ENCODE measurements at places on chromosomes 5 and 9.

- no peak for DNase-seq
Observed at GRCh38 chr5:112445626-112446350, 26.7 kb upstream of the EPB41L4A start.

GRCh38 chr5:16924206-16924605 lies 11.9 kb downstream of the MYO10 start:
- DNase-seq: no peak

DNA sequence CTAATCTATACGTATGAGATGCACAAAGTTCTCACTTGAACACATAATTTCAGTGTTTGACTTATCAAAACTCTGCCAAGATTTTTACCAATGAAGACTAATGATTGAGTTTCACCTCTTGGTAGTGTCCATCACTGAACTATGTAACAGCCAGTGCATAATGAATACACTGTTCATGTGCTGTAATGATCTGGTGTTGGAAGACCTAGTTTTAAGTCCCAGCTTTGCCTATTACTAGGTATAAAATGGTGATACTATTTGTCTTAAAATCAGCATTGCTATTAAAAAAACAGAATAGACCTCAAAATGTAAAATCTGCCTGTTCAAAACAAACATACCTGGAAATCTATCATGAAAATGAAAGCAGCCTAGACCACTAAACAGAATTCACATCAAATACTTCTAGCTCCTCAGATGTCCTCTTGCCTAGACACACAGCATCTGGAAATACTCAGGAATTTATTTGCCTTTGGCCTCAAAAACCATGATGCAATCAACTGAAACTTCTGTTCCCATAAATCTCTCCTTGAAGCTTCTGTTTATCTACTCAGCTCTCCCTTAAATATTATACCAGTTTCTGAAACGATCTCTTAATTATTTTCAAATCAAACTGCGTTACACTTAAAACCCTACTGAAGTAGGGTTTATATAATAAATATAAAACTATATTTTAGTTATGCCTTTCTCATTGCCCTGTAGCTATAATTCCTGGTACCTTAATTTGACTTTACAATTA lies 38.1 kb downstream of the MRPS27 start:
- DNase-seq: peak; percentile 52

DNA sequence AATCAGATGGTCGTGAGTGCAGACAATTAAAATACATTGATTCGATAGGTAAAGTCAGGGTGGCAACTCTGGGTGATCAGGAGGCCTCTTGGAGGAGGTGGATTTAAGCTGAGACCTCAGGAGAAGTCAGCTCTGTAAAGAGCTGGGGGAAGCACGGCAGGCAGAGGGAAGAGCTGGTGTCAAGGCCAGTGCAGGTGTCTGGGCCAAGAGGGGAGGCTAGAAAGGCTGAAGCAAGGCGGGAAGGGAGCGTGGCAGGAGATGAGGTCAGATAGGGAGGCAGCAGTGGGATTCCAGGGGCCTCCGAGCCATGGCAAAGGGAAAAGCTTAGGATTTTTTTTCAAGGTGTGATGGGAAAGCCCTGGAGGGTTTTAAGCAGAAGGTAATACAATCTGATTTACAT lies 178.7 kb downstream of the FSTL4 start:
- DNase-seq: no peak

- no peak for DNase-seq
Observed at GRCh38 chr5:68744206-68744605, 349.6 kb upstream of the SLC30A5 start.

DNA sequence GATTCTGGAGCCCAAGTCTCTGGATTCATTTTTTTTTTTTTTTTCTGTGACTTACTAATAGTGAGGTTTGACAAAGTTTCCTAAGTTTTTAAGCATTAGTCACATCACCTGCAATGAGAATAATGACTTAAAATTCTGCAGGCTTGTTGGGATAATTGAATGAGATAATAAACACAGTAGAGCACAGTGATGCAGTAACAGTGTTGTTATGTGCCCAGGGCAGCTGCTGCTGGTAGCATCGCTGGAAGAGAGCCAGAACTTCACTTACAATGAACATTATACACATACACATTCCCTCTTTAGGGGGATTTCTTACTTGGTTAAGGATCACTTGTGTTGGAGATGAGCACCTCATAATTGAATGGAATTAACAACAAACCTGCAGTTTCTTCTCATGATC lies 78.9 kb downstream of the ALDH7A1 start:
- no peak for DNase-seq

GRCh38 chr5:553874-554273 lies 29.6 kb upstream of the SLC9A3 start:
- no peak for DNase-seq

GRCh38 chr5:78758169-78758839 lies 109.7 kb upstream of the LHFPL2 start:
- no peak for DNase-seq

- no peak for DNase-seq
Observed at GRCh38 chr9:133615186-133615585, 6.0 kb upstream of the FAM163B start.

- no peak for DNase-seq
Observed at GRCh38 chr5:132182359-132183040, 45.2 kb downstream of the P4HA2 start.

DNA sequence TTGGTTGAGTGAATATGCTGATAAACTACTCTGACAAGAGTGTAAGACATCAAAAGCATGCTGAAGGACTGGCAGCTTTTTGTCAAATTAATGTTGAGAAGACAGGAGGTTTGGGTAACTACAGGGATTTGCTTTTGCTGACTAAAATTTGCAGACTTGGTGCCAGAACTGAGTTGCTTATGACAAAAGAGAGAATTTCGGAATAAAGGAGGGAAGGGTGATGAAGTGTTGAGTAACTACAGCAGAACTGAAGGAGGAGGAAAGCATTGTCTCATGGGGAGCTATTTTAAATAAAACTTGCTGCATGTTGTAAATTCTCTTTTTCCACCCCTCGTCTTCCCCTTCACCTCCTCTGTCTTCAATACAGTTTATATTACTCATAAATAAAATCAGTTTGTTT lies 296.1 kb downstream of the YTHDC2 start:
- DNase-seq: no peak

DNA sequence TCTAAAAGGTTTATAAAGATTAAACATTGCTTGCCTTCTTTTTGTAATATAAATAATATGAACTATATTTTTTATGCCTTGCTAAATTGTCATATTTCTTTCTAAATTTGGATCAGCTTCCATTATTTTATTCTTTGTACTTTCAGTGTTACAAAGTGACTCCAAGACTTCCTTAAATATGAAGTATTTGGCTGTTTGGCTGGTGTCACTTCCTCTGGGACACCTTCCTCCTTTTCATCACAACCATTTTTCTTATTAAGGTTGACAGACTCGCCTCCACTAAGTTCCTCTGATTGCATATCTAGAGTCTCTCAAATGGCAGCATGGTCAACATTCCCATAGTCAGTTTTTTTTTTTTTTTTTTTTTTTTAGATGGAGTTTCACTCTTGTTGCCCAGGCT lies 73.8 kb upstream of the SLC1A1 start:
- no peak for DNase-seq
